Motor neuron (in vitro differentiated cells): ENCODE measurements at places on chromosomes 16 and 17.

DNA sequence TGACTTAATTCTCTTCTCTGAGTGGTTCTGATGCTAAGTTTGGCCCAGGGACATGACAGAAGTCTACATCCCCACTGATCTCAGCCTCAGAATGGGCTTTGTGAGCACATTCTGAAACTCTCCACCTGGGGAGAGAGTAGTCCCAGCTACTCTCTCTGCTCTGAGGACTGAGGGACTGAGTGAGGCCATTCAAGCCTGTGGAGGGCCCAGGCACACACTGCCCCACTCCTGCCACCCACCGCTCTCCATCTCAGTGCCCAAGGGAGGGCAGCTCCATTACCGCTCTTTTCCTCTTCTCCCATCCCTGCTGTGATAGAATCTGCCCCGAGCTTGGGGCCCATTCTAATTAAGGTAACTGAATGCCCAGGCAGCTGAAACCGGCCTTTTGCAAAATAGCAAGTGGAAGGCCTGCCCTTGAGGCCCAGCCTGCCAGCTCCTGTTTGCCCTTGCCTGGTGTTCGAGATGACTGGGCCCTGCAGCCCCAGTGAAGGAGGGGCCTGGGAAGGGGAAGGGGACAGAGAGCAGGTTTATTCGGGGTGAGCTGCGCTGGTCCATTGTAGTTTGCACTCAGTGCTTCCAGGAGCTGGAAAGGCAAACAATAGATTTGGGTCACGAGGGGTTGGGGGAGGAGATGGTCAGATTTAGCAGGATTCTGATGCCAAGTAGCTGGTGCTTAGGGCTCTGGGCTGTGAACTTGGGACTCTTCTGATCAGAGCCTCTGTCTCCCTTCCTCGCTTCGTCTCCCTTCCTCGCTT is 76.2 kb downstream of the RAB11FIP4 start:
- ATAC-seq, result peak; percentile 96

GRCh38 chr16:73526011-73526804 is 478.3 kb upstream of the ZFHX3 start:
- peak; percentile 92 for ATAC-seq

DNA sequence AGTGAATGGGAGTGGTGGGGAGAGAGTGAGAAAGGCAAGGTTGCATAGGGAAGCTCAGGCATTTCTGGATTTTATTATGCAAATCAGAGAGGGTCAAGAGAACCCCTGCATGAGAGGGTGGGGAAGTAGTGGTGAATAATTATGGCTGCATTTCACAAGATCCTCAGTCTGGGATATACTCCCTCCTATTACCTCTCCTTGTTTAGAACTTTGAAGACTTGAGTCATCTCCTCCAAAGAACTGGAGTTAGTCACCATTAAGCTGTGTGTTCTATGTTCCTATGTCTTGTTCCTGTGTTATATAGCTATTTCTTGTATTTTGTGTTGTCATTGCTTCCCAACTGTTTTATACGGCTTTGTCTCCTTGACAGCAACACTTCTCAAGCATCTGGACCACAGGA is 18.4 kb downstream of the SOX9 start:
- ATAC-seq, result no peak

GRCh38 chr17:79556271-79556670 is 54.6 kb downstream of the RBFOX3 start:
- ATAC-seq, result no peak

GRCh38 chr17:35171834-35172233 is 22.4 kb downstream of the SLC35G3 start:
- ATAC-seq, result peak; percentile 29
